Calu3 (cell line): ENCODE measurements at places on chromosomes 2 and 18.

DNA sequence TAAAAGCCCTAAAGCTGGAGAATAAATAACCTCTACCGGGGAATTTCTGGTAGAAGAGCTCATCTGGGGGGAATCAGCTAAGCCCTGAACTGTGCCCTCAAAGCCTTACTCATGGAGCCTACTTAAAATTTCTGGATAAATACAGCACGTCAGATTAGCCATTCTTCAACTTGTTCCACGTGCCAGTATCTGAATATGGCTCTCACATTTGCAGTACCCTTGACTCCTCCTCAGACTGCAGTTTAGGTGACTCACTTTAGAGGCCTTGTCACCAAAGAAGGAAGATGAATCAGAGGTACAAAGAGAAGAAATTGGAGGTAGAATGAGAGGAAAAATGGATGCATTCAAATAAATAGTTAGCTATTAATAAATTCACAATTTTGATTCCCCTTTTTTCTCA, 34.6 kb upstream of the POTEC start:
- no peak for DNase-seq

DNA sequence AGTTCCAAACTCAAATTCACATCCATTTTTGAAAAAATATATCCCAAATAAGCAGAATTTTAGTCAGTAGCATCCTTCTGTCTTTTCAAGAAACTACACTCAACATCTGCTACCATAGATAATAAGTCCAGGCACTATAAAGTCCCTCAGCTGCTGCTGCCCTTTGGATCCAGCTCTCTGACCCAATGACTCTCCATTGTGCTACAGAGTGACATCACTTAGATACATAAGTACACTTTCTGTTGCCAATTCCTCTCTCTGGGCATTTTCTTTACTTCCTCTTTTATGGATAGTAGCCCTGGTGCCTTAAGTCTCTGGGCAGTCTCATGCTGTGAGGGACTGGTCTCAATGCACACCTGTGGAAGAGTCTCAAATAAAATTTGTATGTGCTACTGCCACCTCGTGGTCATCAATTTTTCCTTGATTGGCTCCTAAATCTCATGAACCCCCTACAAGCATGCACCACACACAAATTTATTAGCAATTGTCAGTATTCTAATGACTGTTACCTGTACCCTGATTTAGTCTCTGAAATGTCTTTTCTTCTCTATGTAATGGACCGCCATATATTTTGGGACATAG, 219.2 kb downstream of the LRP1B start:
- DNase-seq = peak; percentile 56

DNA sequence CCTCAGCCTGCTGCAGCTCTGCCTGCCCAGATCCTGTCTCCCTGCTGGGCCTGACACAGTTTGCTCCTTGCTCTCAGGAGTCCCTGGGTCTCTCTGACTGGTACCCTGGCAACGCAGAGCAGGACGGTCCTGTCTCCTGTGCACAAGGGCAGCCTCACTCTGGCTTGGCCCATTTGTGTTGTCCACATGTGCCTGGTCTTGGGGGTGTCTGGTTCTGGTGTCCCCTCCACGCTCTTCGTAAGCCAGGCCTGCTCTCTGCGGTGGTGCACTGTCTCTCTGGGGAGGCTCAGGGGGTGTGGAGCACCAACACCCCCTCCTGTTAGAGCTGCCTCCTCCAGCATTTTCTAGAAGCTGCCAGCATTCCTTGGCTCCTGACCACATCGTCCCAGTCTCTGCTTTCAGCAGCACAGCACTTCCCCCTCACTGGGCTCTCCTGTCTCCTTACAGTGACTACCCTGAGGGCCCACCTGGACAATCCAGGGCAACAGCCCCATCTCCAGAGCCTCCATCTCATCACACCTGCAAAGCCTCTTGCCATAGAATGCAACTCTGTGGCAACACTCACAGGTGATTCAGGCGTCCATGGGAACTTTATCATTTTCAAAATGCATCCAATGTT, 235.6 kb upstream of the HS6ST1 start:
- no peak for DNase-seq

DNA sequence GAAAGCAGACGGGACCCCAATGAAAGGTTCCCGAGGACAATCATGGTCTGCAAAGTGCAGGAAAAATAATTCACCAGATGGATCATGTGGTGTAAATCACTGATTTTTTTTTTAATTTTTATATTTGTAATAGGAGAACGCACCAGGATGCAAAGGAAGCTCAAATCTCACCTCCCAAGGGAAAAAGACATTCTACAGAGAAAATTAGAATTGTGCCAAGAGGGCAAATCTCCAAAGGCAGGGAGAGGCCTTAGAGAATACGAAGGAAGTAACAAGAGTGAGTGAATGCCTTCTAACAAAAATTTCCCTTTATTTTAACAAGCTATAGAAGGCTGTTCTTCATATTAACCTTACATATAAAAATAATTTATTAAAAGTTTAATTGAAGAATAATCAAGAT, 90.9 kb downstream of the ANKRD44 start:
- DNase-seq = no peak

- no peak for DNase-seq
These were observed 223.3 kb downstream of the FBXO15 start for GRCh38 chr18:73924307-73924706.

DNA sequence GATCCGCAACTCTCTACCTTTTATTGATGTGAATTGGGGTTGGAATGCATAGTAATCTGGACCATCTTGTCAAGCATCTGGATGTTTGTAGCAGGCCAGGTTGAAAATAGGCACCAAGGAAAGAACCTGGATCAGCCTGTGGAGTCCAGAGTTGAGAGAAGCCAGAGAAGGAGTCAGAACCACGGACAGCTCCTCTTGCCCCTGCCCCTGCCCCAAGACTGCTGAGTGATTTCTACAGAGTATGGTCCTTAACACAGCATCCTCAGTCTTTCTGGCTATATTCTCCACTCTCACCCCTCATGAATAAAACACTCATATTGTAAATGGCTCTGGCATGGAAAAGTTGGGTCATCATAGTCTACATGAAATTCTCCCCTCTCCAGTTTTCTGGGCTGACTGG, 154.6 kb downstream of the LOXHD1 start:
- DNase-seq = no peak

DNA sequence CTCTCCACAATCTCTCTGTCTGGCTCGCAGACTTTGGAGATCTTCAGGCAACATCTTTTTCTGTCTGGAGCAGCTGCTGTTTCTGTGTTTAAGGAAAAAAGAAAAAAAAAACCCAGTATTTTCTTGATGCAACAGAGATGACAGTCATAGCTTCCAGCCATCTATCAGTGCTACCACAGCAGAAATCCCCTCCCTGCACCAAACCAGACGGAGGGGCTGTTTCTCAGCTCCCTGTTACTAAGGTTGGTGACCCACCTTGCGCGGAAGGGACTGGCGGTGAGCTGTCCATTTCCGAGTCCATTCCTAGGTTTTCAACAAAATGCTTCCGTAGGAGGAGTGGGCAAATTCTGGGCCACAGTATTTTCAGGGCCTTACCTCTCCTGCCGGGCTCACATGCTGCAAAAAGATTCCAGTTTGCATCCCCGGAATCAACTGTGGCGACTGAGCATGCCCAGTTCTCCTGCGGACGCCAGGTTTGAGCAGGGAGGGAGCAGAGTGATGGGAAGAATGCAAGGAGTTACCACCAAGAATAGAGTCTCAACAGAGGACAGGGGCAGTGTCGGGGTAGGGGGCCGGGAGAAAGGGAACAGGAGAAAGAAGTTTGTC, 1.2 kb downstream of the SLC4A10 start:
- no peak for DNase-seq

- DNase-seq = no peak
These were observed 8.7 kb downstream of the CYRIA start for GRCh38 chr2:16656784-16657391.

DNA sequence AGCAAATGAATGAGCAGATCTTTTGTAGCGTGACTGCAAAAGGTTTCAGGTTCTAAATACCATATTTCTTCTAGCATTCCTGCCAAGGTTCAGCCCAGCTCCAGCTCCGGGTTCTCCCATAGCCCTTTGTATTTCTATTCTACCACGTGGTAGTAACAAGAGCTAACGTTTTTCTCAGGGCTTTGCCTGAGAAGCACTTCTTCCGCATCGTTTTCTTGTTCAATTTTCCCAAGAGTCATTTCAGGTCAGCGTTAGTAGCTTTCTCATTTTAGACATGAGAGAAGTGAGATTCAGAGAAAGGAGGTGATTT, 120.1 kb upstream of the MYCN start:
- no peak for DNase-seq

DNA sequence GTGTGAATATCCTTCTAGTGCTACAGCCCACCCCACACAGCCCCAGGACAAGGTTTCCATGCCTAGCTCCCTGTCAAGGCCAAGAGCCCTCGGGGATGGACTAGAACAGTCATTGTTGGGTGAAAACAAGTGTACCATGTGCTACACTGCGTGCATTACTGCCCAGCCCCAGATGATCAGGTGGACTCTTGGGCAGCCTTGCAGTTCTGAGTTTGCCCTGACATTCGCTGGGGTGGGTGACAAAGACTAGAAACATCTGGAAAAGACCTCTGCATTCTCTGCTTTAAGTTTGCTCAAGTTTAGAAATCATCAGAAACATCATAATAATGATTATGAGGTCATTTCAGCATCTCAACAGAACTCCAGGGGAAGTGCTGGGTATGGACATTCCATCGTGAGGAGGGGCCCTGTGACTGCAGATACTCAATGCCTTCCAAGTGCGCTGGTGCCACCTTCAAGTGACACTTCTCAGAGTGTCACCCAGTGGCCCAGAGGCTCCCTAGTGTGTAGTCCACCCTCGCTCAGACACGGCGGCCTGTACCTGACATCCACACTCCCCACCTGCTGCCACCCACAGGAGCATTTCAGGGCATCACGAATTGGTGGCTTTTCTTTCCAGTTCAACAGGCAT, 5.3 kb upstream of the PXDN start:
- DNase-seq = no peak

DNA sequence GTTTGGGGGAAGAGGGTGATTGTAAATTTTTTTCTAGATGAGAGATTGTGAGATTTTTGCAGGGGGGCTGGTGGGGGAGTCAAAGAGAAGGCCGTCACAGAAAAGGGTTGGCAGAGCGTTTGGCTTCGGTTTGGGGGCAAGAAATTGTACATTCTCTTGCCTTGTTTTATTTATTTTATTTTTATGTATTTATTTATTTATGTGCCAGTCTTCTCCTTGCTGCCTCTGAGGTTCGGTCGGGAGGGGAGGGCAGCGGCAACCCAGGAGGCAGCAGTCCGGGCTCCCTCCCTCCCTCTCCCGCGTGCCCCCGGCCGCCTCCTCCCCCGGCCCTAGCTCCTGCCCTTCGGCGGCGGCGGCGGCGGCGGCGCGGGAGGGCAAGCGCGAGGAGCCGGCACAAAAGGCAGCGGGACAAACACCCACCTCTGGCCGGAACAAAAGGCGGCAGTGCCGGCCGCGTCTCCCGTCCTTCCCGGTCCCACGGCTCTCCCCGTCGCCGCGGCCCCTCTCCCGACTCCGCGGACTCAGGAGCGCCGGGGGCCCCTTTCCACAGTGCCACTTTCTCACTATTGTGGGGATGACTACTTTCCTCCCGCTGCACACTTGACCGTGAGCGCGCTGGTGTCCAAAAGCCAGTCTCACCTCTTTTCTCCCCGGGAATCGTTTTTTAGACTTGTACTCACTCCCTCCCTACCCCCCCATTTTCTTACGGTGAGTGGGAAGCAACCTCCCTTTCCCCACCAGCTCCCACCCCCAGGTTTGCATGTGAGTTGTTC, 1.2 kb downstream of the BCL11A start:
- DNase-seq = no peak

GRCh38 chr2:49265471-49265870, 111.2 kb upstream of the FSHR start:
- DNase-seq = no peak

DNA sequence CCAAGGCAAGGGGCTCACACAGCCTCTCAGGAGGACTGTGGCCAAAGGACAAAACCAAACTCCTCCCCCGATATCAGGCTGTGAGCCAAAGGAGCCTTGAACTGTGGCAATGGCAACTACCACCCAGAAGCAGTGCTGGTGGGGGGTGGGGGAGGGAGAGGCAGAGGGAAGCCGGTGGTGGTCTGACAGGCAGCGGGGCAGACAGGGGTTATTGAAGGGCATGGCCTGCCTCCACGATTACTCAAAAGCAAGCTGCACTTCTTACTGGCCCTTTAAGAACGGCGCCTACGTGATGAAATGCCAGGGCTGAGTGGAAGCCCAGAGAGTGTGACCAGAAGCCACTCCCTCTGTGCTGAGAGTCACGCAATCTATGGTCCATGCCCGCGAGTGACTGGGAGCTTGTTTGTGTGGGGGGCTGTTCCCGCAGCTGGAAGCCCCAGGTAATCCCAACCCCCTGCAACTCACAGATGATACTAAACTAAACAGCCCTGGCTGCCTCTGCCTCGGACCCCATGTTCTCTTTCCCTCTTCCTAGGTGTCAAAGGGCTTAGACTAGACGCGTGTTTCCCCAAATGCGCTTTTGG, 128.2 kb upstream of the CXCR4 start:
- peak; percentile 25 for DNase-seq

GRCh38 chr2:50895041-50895440, 136.9 kb downstream of the NRXN1 start:
- DNase-seq = no peak

DNA sequence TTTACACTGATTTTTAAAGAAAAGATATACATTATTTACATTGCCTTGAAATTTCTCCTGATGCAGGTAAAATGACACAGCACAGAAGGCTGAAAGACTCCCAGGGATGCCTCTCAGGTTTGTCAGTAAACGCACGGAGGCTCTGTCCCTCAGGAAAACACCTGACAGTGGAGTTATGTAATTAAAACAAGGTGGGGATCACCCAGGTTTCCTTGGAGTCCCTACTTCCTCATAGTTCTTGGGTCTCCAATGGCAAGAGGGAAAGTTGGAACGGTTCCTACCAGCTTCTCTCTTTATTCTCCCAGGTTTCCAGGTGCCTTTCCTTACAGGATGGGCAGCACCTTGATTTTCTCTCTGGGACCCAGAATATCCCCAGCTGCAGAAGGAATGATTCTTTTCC, 654.8 kb downstream of the SLC4A3 start:
- DNase-seq = no peak

DNA sequence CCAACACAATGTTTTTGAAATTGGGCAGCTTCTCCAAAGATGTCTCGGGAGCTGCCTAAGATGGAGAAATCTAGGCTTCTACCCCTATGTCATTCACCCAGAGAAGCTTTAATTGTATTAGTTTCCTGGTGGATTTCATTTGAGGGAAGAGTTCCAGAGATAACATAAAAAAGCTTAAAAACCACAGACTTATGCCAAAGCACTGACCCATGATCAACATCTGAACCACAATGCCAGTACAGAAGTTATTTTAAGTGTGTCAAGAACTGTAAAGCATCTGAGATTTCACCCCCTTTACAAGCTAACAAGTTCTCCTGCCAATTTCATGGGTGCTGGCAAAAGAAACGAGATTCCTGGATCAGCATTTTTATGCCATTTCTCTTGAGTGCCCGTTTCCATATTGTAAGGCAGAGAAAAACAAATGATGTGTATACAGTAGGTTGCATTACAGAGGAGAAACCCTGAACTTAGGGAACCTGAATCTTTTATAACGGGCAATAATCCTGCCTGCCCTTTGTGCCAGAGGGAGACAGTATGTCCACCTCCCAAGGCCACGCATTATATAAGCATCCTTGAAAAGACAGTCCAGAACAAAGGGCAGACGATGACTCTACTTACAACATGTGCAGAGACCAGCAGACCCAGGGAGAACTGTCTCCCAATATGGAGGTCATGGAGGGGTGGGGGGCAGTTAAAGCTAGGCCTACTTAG, 44.1 kb downstream of the MREG start:
- DNase-seq = no peak

GRCh38 chr2:235768606-235769005, 274.8 kb downstream of the AGAP1 start:
- no peak for DNase-seq

- DNase-seq = no peak
These were observed 12.5 kb downstream of the SERPINB7 start for GRCh38 chr18:63787673-63788072.
